ELR (cell line): ENCODE measurements at places on chromosomes 2 and 18.

- no peak for DNase-seq
These were observed 76.6 kb upstream of the GPC1 start for GRCh38 chr2:240358821-240359397.

- peak; percentile 18 for DNase-seq
These were observed 86.3 kb upstream of the FSHR start for GRCh38 chr2:49240608-49241007.

DNA sequence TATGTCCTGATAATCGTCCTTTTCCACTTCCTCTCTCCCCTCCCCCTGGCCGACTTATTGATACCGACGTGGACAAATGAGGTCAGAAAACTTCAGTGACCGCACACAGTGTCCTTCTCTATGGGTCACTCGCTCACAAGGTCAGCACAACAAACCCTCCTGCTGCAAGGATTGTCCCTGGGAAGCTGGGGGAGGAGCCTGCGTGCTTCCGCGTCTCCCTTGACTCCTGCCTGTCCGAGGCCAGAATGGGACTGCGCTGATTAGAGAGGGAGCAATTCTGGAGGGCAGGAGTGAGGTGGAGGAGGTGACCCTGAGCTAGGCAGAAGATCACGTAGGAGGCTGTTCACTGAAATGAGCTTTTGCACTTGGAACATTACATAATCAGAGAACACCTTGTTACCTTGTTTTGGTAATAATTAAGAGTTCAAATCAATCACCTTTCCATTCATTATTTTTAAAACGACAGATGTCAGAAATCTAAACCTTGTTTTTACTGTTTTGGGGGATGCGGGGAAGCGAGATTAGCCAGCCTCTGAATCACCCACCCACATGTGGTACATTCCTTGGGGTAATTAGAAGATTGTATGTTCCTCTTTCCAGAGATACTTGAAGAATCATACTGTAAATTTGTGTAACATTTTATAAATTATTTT lies 70.6 kb downstream of the CTAGE1 start:
- DNase-seq: peak; percentile 18

DNA sequence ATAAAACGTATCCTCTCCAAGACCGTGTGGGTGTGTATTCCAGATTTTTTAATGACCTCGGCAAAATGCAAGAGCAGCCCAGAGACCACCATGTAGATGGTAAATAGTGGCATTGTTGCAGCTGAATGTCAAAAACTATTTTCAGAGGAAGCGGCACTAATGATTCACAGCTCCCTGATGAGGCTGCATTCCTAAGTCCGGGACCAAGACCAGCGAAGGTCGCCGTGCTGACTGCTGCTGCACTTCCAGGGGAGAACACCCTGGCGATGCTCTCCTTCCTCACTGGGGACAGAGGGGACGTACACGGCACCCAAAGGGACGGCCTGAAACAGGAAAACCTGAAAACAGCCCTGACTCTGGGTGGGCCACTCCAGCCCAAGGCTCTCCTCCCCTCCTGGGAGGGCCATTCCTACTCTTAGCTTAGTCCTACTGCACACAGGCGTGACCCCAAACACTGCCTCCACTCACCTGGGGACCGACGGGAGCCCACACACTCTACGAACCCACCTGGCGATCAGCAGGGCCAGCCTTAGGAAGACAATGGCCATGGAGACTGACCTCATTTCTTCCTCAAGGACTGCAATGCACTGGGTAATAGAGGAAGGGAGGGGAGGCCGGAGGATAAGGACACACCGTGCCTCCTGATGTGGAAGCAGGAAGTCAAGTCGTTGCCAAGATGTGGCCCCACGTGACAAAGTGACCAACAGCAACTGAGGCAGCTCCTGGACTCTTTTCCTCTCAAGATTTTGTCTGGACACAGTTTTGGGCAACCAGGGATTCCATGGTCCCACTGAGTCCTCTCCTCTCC lies 82.8 kb downstream of the ZNF516 start:
- peak; percentile 55 for DNase-seq

GRCh38 chr18:22132763-22133162 lies 36.6 kb upstream of the GATA6 start:
- no peak for DNase-seq

DNA sequence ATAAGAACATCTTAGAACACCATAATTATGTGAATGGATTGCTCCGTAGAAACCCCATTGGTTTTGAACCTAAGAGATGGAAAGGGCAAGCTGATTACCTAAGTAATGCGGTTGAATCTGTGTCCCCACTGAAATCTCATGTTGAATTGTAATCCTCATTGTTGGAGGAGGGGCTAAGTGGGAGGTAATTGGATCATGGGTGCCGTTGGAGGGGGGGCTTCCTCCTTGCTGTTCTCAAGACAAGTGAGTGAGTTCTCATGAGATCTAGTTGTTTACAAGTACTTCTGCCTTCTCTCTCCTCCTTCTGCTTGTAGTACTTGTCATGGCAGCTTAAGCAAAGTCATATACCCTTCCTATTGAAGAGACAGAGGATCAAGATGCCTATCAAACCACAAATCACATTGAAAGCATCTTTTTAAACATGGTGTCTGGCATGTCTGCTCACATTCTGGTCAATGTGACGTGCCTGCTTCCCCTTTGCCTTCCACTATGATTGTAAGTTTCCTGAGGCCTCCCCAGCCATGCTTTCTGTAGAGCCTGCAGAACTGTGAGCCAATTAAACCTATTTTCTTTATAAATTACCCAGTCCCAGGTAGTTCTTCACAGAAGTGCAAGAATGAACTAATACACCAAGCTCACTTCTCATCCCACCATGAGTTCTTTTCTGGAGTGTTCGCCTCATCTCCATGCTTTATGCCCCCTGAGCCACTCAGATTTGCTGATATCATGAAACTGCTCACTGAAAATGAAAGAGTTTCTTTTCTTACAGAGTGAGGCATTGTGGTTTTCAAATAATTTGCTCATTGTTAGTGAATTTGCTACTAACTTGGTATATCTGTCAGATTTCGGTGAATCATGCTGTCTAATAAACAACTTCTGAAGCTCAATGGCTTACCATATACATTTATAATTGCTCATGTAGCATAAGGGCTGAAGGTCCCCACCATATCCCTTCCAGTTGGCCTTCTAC lies 23.6 kb downstream of the KCNE4 start:
- DNase-seq: peak; percentile 82

- DNase-seq: no peak
These were observed 405.1 kb upstream of the CWC22 start for GRCh38 chr2:180412219-180412618.

GRCh38 chr2:216413882-216414281 lies 1.6 kb downstream of the SMARCAL1 start:
- no peak for DNase-seq

- no peak for DNase-seq
These were observed 159.3 kb downstream of the SCG2 start for GRCh38 chr2:223442847-223443246.

GRCh38 chr2:203661279-203661908 lies 45.0 kb upstream of the CD28 start:
- no peak for DNase-seq

- peak; percentile 40 for DNase-seq
These were observed 1.8 kb upstream of the DUSP2 start for GRCh38 chr2:96146881-96147592.

- DNase-seq: no peak
These were observed 1.8 kb upstream of the HOXD8 start for GRCh38 chr2:176127774-176128072.

- DNase-seq: peak; percentile 61
These were observed 67.4 kb downstream of the POLE4 start for GRCh38 chr2:75025633-75026380.

DNA sequence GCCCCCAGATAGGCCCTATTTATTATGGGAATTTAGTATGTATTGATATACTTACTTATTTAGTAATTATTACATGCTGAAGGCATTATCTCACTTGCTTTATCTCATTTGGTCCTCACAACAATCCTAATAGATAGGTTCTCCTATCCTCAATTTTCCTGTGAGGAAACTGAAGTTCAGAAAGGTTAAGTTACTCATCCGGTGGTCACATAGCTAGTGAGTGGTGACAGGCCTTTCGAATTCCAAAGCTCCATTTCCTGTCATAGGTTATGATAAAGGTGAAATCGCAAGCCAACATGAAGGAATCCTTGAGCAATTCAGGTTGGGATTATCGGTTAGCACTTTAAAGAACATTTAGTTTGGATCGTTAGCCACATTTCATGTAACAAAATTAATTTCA lies 33.3 kb downstream of the NAB1 start:
- peak; percentile 91 for DNase-seq

GRCh38 chr18:49853436-49853835 lies 40.1 kb upstream of the ACAA2 start:
- DNase-seq: no peak
